ENCODE measurements at places on chromosomes 6 and 20.
A peak's percentile ranks its signal among the peaks of the same experiment; 100 is the strongest.

DNA sequence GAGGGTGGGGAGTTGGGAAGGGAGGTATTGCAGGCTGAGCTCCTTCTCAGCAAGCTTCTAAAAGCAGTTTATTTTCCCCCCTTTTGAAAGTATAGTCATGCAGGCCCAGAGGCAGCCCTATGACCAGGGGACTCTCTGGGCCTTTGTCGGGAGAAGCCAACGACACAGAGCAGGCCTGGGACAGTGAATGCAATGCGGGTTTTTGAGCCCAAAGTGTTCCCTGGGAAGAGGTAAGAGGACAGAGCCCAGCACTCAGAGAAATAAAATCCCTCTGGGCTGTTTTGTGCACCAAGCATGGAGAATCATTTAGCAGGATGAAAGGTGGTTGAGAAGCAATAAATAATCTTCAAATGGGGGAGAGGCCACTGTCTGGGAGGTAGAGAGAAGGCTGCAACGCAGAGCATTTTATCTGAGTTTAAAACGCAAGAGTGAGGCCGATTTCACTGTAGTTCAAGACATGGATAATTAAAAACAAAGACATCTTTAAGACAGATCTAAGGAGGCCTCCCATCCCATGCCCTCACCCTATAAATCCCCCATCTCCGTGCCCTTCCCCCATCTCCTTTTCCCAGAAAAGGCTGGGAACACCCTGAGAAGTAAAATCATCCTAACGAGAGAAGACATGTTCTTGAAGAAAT, 237.5 kb downstream of the CDC5L start:
- DNase-seq = no peak

DNA sequence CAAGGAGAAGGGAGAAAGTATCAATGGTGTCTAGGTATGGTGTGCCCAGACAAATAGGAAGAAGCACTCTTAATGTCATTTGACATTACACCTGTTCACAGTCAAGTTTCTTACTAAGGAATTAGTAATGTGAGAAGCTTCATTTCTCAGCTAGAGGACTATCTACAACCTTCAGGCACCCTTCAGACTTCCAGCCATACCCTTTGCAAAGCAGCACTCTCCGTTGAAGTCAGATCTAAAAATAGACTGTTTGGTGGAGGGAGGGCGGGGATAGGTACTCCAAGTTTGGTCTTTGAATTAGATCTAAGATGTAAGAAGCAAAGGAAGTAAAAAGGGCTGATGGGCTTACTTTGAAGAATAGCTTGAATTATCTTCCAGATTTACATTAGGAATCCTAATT, 311.1 kb downstream of the SLC35F1 start:
- no peak for DNase-seq

DNA sequence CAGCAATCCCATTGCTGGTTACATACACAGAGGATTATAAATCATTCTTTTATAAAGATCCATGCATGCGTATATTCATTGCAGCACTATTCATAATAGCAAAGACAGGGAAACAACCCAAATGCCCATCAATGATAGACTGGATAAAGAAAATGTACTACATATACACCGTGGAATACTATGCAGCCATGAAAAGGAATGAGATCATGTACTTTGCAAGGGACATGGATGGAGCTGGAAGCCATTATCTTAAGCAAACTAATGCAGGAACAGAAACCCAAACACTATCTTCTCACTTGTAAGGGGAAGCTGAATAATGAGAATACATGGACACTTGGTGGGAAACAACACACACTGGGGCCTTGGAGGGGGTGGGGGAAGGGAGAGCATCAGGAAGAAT, 529.7 kb downstream of the TBC1D32 start:
- DNase-seq = no peak

GRCh38 chr6:7881765-7882500, 28.7 kb downstream of the TXNDC5 start:
- no peak for DNase-seq

DNA sequence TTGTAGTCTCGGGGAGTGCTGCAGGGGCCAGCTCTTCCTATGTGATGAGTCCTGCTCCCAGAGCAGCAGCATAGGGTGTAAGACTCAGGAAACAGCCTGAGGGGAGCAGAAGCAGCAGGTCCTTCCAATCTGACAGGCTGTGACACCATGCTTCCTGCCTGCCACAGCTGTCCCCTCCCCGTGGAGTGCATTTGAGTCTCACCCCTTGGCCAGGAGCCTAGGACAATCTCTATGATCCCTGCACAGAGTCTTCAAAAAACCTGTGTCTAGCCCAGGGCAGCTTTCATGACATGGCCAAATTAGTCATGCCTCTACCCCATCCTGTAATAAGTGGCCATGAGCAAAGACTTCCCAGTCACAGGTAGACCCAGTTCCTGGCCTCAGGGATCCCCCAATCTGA, 23.1 kb upstream of the LRFN2 start:
- no peak for DNase-seq

DNA sequence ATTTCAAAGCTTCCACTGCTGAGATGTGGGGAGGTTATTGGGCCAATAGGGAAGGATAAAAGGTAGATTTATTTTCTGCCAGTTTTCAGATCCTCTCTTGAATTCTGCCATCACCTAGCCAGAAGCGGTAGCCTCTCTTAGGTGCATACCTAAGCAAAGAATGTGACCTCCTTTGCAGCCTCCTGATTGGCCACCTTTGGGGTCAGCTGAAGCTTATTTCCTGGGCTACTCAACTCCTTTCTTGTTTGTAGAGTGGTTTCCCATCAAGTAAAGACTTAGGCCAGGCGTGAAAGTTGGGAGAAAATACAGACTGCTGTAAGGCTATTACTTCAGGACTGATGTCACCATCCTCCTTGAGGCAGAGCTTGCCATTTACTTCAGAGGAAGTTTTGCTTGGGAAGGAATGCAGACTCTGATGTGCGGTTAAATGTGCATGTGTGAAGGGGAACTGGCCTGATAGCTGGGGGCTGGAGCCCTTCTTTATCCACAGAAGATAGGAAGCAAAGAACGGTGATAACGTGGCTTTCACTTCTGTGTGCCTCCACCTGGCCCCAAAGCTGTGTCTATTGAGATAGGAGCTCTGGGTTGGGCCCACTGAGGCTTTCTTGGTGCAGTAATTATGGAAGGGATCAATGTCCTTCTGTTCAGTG, 70.1 kb downstream of the TRMT11 start:
- no peak for DNase-seq

GRCh38 chr20:57040466-57040865, 226.0 kb downstream of the BMP7 start:
- DNase-seq = no peak

GRCh38 chr6:160328447-160328846, 19.7 kb upstream of the SLC22A3 start:
- no peak for DNase-seq

DNA sequence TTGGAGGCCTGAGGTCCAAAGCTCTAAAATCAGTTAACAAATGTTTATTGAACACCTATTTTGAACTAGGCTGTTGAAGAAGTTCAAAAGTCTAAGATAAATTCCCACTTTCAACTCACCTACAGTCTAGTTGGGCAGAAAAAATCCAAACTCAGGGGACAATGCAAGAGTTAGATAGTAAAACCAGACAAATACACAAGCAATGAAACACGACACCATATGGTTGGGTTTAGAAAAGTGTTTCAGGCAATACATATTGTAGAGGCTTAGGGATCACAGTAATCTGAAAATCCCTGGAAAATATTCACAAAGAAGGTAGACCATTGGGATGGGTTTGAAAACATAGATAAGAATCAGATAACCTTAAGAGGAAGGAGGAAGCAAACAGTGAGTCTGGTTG, 1.3 kb upstream of the CARMIL1 start:
- DNase-seq = no peak

DNA sequence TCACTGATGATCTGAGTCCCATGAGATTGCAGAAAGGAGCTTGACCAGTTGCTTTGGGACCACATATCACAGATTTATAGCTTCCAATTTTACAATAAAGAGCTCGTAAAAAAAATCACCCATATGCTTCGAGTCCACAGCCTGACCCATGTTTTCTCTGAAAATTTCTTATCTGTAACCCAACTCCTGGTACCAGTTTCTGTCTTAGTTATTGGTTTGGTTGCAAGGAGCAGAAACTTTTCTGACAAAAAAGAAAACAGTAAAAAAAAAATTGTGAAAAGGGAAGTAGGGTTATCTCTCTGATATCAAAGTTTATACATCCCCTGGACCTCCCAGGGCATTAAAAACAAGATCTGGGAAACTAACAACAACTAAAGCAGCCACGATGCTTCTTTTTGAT, 30.8 kb upstream of the BPIFA2 start:
- no peak for DNase-seq

DNA sequence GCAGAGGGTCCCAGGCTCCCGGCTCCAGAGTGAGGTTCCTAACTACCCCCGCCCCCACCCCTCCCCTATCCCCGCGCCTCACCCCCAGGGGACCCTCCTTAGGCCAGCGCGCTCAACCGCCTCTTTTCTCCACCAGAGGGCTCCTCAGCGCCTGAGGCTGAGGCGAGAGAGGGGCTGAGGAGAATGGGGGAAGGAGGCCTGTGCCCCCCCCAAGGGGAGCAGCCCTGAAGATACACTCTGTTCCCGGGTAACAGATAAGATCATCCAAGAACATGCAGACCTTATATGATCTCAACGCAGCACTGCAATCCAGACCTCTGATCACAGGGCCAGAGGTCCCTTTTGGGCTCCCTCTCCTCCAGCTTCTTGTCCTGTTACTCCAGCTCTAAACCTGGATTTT, 43.3 kb upstream of the MRPS10 start:
- peak; percentile 58 for DNase-seq

GRCh38 chr6:41028561-41029412, 10.2 kb downstream of the UNC5CL start:
- DNase-seq = no peak

Measured in OCI-LY7 (cell line).